ENCODE measurements at places on chromosomes 6 and 20.

DNA sequence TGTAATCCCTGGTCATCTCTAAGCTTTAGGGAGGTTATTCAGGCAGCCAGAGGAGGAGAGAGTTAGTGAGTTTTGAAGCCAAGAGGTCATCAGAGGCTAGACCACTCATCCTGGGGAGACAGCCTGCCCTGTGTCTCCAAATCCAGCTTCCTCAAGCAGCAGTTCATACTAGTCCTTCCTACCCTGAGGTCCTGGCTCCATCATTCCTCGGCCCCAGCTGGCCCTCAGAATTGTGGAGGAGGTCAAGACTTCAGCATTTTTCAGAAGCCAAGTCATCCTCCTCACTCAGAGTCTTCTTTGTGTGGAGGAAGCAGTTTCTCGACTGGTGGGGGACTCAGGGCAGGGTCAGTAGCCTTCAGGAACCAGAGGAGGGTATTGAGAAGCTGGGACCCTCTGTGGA is 12.4 kb upstream of the KIAA1755 start:
- DNase-seq = no peak

GRCh38 chr6:61203966-61204496 is 1082.0 kb downstream of the KHDRBS2 start:
- no peak for DNase-seq

GRCh38 chr6:78597966-78598365 is 269.4 kb upstream of the IRAK1BP1 start:
- no peak for DNase-seq

DNA sequence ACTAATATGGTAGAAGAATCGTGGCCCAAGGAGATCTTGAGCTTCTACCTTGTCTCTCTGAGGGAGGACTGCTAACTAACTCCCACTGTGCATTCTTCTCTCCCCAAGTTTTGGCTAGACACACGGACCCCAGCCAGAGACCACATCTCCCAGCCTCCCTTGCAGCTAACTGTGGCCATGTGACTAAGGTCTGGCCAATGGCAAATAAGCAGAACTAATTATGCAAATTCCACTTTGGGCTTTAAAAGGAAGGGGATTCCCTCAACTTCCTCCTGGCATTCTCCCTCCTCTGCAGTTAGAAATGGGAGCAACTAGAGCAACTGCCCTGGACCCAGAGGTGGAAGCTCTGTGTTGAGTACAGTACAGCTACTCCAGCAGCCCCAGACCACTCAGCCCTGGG is 15.4 kb downstream of the BPIFA2 start:
- no peak for DNase-seq

- DNase-seq = no peak
Observed at GRCh38 chr20:63886054-63886419, 8.9 kb upstream of the DNAJC5 start.
